ENCODE measurements at places on chromosomes 4 and X.

- no peak for DNase-seq
These were observed 56.2 kb upstream of the CHRDL1 start for GRCh38 chrX:110851780-110852179.

GRCh38 chr4:83561381-83561780, 25.5 kb downstream of the GPAT3 start:
- no peak for DNase-seq

GRCh38 chr4:45846016-45846415, 277.8 kb downstream of the GABRG1 start:
- no peak for DNase-seq

DNA sequence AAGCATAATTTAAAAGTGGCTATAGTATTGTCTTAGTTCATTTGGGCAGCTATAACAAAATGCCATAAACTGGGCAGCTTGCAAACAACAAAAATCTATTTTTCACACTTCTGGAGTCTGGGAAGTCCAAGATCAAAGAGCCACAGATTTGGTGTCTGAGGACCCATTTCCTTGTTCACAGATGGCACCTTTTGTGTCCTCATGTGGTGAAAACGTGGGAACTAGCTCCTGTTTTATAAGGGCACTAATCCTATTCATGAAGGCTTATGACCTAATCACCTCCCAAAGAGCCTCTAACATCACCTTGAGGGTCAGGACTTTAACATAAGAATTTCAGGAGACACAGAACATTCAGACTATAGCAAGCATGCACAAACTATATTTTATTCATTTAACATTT, 126.5 kb upstream of the WDFY3 start:
- no peak for DNase-seq

GRCh38 chrX:774536-774935, 143.9 kb downstream of the SHOX start:
- DNase-seq = no peak

DNA sequence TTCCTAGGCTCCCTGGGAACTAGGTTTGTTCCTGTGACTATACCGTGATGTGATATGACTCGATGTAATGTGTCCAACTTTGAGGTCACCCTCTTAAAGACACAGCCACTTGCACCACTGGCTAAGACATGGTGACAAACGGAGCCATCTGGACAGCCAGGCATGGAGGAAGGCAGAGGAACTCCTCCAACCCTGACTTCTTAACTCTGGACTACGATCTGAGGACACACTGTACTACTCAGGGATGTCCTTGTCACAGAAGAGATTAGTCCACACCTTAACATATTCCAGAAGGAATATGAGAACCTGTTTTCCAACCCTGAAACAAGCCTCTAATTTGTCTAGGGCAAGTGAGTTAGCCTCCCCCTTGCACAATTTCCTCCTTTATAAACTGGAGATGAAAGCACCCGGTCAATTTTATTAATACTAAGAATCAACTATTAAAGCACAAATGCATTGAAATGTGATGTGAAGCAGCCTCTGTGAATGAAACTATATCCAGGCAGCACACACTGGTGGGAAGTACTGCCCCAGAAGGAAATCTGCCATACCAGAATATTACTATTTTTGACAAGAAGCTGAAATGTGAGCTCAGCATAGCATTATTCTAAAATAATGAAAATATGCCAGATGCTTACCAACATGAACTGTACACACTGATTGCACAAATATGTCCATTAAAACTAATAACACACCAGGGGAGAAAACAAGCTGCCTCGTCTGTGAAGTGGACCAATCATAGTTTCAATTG, 47.3 kb downstream of the TSPAN5 start:
- no peak for DNase-seq

- no peak for DNase-seq
These were observed 376.5 kb downstream of the CCSER1 start for GRCh38 chr4:90503677-90504076.

GRCh38 chrX:112785344-112785743, 55.3 kb downstream of the AMOT start:
- no peak for DNase-seq

DNA sequence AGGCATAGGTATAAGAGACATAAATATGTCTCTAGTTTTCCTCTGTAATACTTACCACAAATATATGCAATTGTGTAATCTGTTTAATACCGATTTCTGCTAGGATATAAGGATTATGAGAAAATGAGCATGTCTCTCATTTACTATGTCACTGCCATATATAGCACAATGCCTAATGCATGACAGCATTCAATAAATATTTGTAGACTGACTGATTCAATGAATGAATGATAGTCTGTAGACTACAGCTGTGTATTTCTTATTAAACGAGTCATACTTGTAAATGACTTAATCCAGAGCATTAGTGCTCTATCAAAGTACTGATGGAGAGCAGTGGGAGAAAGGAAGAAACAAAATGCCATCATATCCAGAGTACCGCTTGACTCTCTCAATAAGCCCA, 175.6 kb downstream of the PPP3CA start:
- DNase-seq = no peak

GRCh38 chr4:16760617-16761363, 137.7 kb downstream of the LDB2 start:
- DNase-seq = no peak

DNA sequence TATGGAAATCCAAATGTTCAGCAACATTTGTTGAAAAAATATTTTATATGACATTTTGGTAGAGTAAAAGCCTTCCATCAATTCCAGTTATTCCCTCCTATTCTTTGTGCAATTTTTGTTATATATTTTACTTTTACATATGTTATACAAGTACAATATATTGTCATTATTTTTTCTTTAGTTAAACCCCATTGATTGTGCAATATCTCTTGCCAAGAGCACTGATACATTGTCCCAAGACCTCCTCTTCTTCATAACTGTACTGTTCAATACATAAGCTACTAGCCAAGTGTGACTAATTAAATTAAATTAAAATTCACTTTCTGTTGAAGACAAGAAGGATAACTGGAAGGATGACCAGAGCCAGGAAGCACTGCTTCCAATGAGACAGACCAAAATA, 527.5 kb downstream of the TMA16 start:
- DNase-seq = no peak

GRCh38 chr4:87375719-87376291, 15.2 kb downstream of the HSD17B11 start:
- no peak for DNase-seq

DNA sequence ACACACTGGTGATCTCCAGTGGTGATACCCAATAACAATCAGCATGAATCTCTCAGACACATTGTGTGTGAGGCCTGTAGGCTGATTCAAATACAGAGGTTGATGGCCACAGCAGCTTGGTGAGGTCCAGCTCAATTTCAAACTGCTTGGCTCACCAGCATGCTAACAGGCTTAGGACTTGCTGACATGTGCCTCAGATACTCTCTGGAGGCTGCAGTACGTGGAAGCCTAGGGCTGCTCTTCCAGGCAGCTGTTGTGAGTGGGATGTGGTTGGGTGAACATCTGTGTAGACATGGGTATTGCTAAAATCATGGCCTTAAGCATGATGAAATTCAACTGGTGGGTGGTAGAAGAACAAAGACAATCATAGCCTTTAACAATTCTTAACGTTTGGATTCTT, 4.3 kb downstream of the CXCL9 start:
- DNase-seq = no peak

GRCh38 chrX:123846577-123847038, 13.2 kb upstream of the XIAP start:
- no peak for DNase-seq

DNA sequence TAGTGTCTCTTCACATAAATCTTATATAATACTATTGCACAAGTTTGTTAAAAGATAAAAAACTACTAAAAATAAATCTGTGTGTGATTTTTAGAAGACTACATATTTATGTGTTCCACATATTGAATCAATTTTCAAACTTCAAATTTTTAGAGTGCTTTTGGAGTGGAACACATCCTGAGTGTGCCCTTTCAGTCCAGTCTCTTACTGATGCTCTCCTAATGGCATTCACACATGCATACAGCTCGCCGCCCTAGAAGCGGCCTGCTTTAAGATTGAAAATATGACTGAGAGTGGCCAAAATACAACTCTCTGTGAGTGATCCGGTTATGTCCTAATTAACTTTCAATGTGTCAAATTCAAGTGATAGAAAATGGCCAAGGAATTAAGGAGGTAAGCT, 628.8 kb downstream of the ANKRD50 start:
- no peak for DNase-seq

DNA sequence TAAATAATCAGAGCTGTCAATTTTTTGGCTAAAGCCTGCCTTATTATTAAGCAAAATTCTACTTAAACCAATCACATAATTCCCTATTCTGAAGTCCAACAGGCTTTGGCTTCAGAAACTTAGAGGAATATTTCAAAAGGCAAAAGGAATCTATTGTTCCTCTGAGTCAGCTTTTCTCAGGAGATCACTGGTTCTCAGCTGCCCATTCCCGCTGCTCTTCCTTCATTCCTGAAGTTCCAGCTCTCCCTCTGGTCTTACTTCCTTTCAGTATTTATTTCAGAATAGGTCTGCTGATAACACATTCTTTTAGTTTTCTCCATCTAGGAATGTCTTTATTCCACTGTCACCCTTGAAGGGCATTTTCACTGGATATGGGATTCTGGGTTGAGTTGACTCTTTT, 133.7 kb downstream of the SOWAHB start:
- no peak for DNase-seq

DNA sequence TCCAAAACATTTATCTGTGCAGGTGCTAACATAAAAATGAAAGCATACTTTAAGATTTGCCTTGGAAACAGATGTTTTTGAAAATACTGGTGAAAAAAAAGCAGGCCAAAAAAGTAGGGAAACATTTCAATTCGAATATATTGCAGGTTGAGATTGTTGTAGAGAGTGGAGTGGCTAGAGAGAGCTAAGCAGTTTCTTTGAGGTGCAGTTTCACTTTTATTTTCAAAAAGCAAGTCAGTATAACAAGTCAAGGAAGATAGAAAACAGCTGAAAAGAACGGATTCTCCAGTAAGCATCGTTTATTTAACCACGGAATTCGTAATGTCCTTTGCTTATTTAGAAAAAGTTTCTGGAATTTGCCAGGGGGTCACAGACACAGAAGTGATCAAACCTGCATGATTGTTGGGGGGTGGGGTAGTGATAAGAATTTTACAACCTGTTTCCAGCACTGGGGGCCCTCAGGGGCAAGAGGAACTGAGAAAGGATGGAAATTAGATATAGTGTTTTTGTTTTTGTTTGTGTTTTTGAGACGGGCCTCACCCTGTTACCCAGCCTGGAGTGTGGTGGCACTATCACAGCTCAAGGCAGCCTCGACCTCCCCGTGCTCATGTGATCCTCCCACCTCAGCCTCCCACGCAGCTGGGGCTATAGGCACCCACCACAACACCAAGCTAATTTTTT, 175.0 kb downstream of the TENM3 start:
- no peak for DNase-seq

GRCh38 chr4:86910369-86910768, 18.1 kb upstream of the C4orf36 start:
- DNase-seq = no peak

DNA sequence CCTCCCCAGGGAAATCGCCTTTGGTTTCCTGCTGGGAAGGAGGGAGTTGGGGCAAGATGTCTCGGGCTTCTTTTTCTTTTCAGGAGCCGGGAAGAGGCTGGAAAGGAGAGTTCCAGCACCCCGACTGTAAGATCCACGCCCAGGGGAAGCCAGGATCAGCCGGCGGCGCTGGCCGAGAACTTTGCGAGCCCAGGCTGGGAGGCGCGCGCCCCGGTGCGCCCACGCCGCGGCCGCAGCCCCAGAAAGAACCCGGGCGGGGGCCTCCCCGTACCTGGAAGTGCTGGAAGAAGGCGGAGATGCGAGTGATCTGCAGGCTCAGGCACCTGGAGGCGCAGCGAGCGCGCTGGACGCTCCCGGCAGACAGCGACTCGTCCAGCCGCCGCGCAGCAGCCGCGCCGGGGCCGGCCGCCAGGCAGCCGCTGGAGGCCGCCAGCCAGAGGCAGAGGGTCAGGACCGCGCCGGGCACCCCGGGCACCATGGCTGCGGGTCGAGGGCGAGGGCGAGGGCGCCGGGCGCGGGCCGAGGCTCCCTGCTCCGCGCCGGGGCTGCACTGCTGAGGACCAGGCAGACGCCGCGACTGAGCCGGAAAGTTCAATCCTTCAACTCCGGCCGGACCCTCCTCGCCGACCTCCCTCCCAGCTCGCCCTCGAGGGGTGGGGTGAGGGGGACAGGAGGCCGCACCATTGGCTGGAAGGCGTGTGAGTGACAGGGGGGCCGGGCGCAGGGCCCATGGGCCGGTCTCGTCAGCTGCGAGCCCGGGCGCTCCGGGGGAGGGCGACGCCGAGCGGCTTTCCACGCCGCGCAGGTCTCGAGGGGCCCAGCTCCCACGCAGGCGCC, at the start of gene ANOS1:
Gene ANOS1 (minus strand): TSS at position 579 of the 837 bp plus-strand sequence. CDS start 101 bp downstream, at position 478.
- no peak for DNase-seq

DNA sequence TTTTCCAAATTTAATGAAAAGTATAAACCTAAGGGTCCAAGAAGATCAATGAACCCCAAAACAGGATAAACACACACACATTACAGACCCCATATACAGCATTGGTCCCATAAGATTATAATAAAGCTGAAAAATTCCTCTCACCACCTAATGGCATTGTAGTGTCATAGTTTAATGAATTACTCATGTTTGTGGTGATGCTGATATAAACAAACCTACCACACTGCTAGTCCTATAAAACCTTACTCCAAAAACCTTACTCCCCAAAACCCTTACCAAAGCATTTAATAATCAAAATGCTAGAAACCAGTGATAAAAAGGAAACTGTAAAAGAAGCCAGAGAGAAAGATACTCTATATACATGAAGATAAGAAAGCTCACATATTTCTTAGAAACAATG, 148.1 kb upstream of the SH3RF1 start:
- no peak for DNase-seq

DNA sequence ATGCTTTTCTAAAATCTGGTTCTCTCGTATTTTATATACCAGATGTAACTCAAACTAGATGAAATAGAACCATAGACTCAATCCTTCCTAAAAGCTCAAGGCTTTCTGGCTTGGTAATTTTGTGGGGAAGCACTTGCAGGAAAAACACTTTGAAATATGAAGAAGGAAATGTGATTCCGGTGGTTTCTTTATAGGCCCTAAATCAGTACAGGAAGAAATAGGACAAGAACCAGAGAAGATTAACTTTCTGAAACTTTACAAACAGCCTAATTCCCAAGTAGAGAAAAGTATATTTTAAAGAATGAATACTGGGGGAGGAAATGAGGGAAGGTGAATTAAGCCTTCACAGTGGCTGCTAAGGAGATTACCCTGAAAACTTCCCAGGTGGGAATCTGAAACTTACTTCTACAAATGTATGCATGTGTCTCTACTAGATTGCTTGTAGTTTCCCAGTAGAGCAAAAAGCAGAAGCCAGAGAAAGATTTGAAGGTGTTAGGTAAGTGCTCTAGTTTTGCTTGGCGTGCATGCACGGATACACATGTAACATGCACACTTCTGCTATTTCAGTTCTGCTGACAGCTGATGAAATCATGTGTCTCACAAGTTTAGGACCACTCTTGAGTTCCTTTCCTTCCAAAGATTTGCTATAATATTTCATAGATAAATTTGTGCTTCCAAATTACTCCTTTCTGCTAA, 92.1 kb downstream of the AFF1 start:
- no peak for DNase-seq

- DNase-seq = no peak
These were observed 279.7 kb downstream of the CHIC1 start for GRCh38 chrX:73842541-73843234.

Data from activated T-cell treated with anti-CD3 and anti-CD28 coated beads for 24 hours (primary cell).